Stomach (tissue), 19 donors: ENCODE measurements at places on chromosomes 12 and 14.
A peak's percentile ranks its signal among the peaks of the same experiment; 100 is the strongest.

GRCh38 chr12:67645601-67646000 lies 2.9 kb upstream of the DYRK2 start:
- DNase-seq, result no peak

GRCh38 chr14:21536418-21537089 lies 10.4 kb upstream of the SALL2 start:
- DNase-seq, result no peak

GRCh38 chr12:70659077-70659606 lies 21.9 kb upstream of the PTPRB start:
- DNase-seq, result no peak

DNA sequence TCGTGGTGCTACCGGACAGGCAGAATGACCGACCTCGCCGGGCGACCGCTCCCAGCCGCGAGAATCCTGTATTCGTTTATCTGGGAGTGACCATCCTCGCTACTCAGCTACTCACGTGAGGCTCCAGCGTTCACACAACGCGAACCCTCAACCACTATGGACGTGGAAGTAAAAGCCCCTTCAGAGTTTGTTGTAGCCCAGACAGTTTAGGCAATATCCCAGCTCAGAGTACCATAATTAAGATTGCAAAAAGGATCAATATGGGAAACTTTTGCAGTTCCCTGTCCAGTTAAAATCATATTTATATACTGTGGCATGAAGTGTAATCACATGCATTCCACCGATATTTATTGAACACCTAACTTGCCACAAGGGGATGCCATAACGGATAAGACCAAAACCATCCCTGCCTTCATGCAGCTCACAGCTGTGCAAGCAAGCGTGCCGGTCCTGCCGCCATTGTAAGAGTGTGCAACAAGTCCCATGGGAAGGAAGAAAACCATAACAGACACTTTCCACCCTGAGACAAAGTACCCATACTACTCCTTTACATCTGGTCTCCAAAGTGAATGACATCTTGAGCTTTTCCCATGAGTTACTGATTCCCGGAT lies 938 bp upstream of the MAX start:
- DNase-seq, result peak; percentile 43
